ENCODE measurements at places on chromosomes 2 and 18. TPM values are rescaled to one million over a fixed set of nuclear protein-coding genes. Genes with fewer than 3 reads are reported as not detected.

- no peak for DNase-seq
Observed at GRCh38 chr2:4618630-4619228, 915.4 kb downstream of the DCDC2C start.

DNA sequence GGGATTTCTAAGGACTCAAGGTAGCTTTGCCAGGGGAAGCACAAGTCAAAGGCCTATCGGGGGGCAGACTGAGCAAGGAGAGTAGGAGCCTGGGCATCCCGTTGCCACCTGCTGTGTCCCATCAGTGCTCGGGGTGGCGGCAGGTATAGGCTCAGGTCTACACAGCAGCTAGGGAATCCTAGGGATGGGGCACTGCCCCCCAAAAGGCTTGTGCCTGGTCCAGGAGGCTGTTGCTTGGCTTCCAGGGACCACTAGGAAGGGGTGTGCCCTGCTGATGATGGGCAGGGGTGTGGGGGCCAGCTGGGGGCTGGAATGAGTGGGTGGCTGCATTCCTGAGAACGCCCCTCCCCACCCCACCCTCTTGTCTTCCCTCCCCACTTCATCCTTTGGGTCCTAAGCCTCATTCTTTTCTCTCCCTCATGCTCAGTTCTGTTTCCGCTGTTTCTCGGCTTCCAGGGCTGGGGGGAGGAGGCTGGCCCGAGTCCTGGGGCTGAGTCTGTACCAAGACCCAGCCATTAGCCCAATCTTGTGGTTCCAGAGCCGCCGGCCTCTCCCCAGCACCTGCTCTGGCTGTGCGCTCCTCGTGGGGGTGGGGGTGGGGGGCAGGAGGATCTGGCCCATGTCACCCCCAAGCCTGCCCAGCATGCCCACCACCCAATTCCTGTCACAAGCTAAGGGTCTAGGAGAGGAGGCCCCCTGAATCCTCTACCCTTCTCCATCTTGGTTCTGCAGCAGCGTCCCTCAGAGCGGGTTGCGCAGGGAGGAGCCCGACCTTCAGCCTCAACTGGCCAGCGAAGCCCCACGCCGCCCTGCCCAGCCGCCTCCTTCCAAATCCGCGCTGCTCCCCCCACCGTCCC is 12.8 kb downstream of the SPEG start:
- DNase-seq: no peak

GRCh38 chr18:56283316-56283715 is 355.1 kb downstream of the TXNL1 start:
- DNase-seq: no peak

Gene KCTD1
- total RNA-seq: 38.5 TPM

DNA sequence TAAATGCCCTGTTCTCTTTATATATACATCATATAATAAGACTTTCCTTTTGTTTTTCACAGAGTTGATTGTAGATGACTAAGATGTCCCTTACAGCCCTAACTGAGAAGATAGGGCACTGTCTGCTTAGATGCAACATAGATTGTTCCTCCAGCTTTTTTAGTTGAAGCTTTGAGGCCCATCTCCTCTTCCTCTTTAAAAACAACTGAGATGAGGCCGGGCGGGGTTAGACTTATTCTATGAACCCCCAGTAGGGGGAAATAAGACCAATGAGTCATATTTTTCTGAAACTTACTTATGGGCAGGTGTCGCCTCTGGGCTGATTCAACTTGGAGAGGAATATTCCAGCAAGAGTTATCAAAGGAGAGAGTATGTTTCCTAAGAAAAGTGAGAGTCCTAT is 84.6 kb downstream of the FBXO15 start:
- DNase-seq: no peak

DNA sequence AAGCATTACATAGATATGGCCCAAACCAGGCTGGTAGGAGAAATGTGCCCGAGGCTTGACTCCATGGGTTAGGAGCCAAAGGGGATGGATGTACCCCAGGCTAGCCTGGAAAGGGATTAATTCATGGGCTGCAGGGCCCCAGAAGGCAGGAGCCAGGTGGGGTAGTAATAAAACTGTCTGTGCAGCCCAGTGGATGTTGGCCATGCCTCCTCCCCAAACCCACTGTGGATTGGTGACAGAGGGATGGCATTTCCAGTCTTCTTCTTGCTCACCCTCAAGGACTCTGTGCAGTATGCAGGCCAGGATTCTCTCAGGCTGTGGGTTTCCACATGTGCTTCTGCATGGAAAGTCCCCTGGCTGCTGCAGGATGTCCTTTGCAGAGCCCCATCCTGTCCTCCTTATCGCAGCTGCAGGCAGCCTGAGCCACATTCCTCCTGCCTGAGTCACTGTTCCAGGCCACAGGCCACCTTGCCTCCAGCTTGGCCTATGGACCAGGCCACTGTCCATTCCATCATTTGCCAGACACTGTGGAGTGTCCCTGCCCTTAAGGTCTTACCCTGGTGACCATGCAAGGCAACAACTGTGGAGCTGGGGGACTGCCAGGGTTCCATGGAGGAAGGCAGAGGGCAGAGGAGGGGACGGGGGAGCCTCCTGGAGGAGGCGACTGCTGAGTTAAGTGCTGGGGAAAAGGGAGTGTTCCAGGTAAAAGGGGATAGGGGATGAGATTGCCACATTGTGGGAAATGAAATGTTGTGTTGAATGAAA is 38.9 kb downstream of the INO80C start:
- DNase-seq: no peak

DNA sequence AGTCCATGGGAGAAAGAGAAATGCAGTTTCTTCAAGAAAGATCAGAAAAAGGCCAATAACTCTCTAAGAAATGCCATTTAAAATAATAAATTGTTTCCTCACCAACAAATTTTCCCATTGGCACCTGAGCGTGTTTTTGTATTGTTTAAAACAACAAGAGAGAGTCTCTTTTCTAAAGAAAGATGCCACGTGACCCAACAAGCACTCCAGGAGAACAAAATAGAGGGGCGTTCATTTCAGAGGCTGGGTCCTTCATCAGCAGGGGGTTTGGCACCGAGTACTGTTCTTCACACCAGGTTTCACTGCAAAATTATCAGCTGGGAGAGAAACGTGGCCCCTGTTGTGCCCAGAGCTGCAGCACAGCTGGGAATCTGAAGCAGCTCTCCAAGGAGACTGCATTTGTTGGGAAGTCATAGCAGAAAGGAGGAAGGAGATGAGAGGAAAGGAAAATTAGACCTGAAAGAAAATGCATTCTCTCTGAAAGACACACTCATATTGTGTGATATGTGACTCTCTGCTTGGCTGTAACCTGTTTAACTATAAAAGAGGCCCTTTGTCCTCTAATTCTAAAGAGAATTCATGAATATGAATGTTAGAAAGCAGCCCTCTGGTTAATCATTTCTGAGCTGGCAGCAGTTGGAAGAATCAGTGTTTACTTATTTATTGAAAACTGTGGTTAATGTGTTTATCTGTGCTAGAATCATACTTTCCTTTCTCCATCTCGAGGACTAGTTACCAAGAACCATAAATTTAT is 205.3 kb upstream of the CDH20 start:
- DNase-seq: no peak

Gene PROM2
- 20.3 TPM for total RNA-seq

Gene CYTIP
- total RNA-seq: not detected

DNA sequence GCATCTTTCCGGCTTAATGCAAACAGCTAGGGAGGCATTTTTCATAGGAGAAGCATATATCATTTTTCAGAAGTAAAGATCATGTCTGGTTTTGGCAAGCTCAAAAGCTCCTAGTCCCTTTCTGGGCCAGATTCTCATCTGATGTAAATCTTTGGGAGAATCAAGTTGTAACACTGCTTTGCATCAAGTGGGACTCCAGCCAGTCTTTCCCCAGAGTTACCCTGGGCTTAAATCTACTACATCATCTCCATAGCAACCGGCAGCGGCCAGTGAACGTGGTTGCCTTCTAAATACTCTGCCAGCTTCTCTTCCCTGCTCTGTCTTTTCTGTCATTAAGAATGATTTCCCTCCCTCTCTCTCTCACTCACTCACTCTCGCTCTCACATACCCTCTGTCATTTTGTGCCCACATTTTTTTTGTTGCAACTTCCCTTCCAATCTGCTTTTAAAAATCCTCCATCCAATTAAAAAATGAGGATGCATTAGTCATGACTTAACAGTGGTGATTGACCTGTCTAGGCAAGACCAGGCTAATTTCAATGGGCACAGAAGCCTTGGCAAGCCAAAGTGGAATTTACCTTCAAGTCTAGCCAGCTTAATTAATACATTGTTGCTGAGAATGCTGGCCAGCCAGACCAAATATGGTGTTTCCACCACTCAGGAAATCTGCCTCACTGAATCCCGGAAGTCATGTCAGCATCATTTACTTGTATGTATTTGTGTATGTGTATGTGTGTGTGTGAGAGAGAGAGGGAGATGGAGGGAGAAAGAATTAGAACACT is 93.0 kb downstream of the NRP2 start:
- no peak for DNase-seq

Gene SH3RF3
- total RNA-seq: 2.5 TPM

DNA sequence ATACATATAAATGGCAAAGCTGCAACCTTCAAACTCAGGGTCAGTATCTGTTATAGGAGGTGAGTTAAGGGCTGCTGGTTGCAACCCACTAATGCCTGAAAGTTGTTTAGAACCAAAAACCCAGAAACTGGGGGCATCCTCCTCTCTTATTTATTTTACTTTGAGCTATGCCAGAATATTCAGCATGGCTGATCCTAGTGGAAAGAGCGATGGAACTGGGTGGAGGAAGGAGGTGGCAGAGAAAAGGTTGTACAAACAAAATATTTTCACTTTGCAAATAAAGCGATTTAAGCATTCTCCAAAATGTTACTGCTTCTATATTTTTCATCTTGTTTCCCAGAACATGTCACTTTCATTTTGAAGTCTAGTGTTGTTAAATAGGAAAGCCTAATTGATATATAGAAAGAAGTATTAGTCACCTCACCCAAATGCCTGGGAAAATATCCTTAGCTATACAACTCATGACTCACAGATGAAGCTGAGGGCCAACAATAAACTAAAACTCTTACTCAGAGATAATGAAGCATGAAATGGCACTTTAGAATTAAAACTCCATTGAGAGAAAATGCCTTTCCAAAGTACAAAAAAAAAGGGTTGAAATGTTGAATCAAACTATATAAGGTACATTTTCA is 251.4 kb upstream of the UBE2E3 start:
- no peak for DNase-seq

DNA sequence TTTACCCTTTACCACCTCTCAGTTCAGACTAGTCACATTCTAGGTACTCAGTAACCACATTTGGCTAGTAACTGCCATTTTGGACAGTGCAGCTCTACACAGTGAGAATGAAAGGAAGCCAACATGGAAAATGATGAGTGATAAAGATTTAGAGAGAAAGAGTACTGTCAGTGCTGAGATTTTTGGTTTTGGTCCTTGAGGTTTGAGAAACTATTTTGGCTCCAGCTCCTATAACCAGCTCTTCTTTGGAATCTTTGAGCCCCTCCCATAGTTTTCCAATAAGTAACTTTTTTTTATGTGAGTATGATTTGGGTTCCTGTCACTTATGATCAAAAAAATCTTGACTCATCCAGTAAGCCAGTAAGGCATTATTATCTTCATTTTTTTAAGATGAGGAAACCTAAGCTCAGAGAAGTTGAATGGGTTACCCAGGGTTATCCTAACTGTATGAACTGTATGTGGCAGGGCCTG is 173.0 kb downstream of the BABAM2 start:
- no peak for DNase-seq

DNA sequence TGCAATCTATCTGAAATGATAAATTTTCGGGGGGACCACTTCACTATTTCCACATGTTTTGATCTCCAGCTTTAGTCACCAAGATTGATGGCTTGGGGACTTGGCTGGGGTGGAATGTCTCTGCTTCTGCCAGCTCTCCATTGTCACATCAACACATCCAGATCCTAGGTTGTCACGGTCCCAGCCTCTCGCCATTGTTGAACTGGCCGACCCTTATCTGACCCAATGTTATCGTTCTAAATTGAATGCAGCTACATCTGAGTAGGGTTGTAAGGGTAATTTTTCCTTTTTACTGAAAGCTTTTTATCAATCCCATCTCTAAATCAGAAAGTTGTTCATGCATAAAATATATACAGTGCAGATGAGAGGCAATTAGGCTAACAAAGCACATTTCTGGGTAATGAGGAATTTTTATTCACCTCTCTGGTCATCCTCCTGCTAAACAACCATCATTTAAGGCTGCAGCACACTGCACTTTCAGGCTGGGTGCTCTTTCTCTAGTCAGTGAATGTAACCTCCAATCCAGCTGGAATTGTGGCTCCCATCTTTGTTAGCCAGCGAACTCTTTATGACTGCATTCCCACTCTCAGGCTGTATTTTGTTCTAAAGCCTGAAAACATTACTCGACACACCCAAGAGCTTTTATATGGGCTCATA is 128.2 kb downstream of the COL4A4 start:
- no peak for DNase-seq

All from mesothelial cell of epicardium (in vitro differentiated cells).